ENCODE measurements at places on chromosomes 2 and 18.

GRCh38 chr2:99325384-99325783 lies 10.7 kb downstream of the TXNDC9 start:
- no peak for DNase-seq

- DNase-seq = no peak
These were observed 85.7 kb downstream of the ACTR2 start for GRCh38 chr2:65313126-65313953.

DNA sequence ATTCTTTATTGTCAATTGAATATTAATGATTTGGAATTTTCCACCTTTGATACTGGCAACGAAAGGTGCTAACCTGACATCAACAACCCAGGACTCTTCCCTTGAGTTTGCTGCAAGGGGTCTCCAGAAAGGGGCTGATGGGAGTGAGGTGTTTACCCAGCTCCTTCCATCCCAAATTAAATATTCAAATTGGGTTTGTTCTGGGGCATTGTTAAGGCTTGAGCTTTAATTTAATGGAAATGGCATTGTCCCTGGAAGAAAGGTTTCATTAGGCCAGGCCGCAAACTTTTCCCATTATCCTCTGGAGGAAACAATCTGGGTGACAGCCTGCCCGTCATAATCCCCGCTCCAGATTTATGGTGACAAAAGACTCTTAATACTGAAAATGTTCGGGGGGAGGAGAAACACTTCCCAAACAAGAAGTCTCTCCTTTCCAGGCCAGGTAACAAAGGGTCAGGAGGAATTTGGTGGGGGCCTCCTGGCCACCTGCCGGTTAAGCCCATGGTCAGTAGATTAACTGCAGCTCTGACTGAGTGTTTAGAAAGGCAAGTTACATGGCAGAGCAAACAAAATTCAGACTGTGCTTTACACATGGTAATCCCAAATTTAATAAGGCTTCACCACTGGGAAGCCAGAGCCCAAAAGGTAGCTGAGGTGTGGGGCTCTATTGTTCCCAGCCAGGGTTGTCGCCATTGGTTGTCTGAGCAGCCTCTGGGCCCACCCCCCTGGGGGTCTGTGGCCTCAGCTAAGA lies 151.4 kb upstream of the SIX3 start:
- DNase-seq = no peak

DNA sequence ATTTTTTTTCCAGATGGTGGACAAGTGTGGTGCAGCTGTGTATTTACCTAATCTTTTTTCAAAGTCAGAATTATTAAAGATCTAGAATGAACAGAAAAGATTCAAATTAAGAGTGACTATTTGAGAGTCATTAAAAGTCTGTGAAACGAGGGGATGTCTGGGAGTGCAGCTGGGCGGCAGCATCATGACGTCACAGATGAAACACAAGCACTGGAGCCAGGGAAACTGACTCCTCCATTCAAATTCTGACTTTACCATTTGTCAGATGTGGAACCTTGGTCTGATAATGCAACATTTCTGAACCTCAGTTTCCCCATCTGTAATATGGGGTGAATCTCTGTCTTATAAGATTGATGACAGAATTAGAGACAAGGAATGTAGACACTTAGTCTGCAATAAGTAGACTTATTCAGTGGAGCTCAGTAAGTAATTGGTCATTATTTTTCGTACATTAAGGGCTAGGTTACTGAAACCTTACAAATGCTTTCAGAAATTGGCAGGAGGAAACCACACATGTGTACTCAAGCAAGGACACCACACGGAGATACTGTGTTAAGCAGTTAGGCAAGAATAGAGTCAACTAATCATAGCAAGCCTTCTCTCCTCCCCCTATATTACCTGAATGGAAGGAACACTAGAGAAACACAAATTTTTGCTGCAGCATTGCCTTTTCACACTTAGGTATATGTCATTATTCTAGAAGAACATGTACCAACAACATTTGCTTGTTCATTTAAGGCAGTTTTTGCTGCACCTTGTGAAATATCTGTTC lies 27.8 kb upstream of the CXXC1 start:
- no peak for DNase-seq

GRCh38 chr2:118865106-118865505 lies 17.7 kb upstream of the EN1 start:
- DNase-seq = no peak

DNA sequence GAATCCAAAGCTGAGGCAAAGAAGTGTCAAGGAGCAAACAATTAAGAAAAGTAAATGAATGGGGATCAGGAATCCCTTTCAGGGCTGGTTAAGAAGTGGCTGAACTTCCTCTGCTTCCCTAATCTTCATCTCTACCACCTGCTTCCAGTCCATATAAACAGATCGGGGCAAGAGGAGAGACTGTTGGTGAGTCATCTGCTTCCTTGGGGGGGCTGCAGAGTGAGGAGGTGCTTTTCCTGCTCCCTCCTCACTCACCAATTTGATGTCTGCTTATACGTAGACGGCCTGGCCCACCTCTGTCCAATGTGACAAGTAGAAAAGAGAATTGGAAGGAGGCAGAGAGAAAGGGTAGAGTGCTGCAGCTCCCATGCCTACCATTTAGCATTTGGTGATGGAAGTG lies 68.4 kb downstream of the NAB1 start:
- no peak for DNase-seq

DNA sequence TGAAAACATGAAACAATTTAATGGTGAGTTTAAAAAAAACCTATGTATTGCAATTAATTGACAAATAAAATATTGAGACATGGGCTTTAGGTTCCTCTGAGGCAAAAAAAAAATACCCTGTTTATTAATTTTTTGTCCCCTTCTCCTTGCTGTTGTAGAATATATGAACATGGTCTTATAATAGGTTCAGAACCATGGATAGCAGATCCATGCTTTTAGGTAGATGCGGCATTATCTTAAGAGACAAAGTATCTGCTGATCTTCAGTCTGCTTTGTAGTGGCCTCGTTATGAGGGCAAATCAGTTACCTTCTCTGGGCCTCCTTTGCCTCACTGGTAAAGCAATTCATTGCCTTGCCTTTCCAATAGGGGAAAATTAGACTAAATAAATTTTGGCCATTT lies 850.7 kb downstream of the NRXN1 start:
- no peak for DNase-seq

GRCh38 chr18:9135081-9135911 lies 1.3 kb upstream of the ANKRD12 start:
- no peak for DNase-seq

- DNase-seq = no peak
These were observed 457.5 kb upstream of the FANCL start for GRCh38 chr2:58698620-58699019.

DNA sequence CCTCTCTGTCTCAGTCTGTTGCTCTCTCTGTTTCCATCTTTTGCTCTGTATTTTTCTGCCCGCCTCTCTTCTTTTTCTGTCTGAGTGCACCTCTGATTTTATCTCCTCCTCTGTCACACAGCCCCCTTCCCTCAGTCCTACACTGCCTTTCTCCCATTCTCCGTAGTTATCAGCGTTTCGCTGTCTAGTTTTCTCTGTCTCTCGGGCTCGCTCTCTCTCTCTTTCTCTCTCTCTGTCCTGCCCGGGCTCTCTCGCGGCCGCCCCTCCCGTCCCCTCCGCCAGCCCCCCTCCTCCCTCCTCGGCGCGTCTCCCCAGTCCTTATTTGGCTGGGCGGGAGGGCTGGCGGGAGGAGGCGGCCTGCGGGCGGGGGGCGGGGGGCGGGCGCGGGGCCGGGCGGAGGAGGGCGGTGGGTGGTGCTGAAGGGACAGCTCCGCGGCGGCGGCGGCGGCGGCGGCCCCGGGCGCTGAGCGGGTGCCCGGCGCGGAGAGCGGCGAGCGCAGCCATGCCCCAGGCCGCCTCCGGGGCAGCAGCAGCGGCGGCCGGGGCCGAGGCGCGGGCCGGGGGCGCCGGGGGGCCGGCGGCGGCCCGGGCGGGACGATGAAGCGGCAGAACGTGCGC lies at the start of gene KCNK3:
Gene KCNK3, plus strand, starts transcription at position 444 of the 618 bp plus-strand sequence. Its CDS starts 154 bp downstream, at position 598.
- no peak for DNase-seq

DNA sequence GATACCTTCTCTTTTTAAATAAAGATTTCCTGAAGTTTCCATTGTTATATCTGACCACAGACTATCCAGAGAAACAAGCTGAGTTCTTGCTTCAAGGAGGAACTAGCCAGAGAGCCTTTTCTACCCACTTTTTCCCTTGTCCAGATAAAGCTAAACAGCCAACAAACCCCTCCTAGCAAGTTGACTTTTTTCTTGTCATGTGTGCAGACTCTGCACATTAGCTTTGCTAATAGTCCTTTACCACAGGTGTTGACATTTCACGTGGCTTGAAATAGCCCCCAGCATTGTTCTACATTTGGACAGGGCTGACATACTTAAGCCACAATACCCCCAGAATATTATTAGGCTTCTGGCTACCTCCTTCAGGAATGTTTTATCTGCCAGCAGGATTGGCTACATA lies 40.7 kb downstream of the PCBP1 start:
- DNase-seq = no peak

DNA sequence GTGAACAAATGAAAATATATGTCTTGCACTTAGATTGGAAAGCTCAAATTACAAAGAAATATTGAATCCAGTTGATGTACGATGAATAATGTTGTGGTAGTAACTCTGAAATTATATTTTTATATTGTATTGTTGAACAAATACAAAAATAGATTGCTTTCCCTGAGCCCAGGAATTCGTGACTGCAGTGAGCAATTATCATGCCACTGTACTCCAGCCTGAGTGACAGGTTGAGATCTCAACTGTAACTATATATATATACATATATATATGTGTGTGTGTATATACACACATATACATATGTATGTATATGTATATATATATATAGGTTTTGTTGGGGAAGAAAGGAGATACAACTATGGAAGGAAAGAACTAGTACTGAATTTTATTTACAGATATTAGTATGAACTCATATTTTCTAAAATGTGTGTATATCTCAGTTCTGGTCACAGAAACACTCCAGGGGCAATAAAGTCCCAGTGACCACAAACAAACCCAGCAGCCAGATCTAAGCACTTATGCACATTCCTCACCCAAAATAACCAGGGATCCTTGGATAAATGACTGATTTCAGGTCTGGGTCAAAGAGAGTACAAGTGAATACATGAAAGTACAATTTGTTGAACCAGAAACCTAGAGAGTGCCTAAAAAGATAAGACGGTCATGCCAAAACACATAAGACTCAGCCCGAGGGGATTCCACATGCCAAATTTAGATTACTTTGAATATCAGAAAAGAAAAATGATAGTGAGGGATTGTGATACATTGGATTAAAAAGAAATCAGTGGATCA lies 146.3 kb downstream of the TMX3 start:
- DNase-seq = no peak

DNA sequence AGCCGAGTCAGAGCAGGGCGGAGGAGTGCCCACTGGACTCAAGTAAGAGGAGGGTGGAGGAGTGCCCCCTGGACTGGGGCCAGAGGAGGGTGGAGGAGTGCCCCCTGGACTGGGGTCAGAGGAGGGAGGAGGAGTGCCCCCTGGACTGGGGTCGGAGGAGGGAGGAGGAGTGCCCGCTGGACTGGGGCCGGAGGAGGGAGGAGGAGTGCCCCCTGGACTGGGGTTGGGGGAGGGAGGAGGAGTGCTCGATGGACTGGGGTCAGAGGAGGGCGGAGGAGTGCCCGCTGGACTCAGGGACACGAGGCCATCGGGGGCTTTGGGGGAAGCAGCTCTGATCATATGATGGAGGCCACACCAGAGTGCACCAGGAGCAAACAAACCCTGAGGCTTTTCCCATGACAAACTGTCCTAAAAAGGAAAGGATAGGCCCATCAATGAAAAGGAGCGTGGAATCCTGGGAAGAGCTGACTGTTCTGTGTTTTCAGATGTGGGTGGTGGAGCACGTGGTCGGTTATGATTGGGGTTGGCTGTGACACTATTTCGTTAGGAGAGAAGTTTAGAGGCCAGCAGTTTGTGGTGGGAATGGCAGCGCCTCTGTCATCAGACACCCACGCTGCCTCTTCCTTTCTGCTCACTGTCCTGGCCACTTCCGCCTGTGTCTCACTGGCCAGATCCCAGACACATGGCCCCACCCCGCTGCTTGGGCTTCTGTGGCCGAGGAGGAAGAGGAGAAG lies 24.5 kb upstream of the HPCAL1 start:
- DNase-seq = no peak

GRCh38 chr2:57370882-57371585 lies 675.6 kb upstream of the VRK2 start:
- no peak for DNase-seq

DNA sequence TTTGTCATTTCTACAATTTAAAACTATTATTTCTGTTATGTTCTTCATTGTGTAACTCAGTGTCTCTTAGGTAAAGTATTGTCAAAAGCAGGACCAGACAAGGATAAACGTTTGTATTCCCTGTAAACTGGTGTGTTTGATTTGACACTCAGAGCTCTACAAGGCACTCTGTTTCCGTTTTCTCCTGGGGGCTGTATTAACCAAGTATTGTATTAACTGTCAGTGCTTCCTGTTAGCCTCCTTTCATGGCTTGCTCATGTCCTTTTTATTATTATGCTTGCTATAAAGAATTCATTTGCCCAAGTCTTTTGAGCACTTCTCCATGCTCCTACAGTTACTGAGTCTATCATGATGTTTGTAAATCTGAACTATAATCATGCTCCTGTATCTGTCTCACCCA lies 323.7 kb downstream of the LPIN1 start:
- no peak for DNase-seq

GRCh38 chr2:205563646-205564045 lies 118.7 kb upstream of the NRP2 start:
- no peak for DNase-seq

DNA sequence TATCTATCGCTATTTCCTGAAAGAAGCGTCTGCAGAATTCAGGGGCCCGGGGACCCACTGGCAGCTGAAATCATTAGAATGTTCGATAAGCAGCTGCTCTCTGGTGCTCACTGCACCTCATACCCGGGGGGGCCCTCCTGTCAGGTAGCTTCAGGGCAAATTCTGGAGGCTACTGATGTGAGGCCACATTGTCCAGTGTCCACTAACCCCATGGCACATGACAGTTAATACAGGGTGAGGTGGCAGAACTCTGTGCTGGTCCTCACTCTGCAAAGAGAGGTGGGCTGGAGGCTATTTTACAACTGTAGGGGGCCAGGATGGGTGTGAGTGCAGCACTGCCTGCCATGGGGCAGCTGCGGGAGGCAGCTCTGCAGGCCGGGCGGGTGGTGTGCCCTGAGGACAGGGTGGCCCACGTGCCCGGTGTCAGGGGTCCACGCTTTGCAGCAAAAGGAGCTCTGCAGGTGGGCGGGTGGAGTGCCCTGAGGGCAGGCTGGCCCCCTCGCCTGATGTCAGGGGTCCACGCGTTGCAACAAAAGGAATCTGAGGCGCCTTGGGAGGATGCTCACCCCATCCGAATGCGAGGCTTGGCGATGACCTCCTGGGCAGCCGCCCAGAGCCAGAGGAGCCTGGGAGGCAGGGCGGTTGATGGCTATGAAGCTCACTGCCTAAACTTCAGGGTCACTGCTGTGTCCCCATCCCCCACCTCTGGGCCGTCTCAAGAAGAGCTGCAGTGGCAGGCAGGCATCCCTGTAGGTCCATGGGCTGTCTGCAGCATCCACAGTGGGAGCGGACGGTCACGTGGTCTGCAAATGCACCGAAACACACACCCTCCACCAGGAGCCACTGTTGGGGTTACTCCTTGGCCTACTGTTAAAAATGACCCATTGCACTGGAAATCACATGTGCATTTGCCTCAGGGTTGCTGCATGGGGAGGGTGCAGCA lies 207.0 kb upstream of the SALL3 start:
- no peak for DNase-seq
